MCF 10A (cell line): ENCODE measurements at places on chromosomes 5 and 9. TPM values are rescaled to one million over a fixed set of nuclear protein-coding genes. Genes with fewer than 3 reads are reported as not detected.

The ANGPTL2 gene
- not detected in 2 replicates for total RNA-seq

The TPM2 gene
- total RNA-seq, result 161 and 207 TPM in 2 replicates

The PTTG1 gene
- total RNA-seq, result 87.0 and 119 TPM in 2 replicates

The GDNF gene
- total RNA-seq, result not detected in 2 replicates

The HAND1 gene
- total RNA-seq, result not detected in 2 replicates

DNA sequence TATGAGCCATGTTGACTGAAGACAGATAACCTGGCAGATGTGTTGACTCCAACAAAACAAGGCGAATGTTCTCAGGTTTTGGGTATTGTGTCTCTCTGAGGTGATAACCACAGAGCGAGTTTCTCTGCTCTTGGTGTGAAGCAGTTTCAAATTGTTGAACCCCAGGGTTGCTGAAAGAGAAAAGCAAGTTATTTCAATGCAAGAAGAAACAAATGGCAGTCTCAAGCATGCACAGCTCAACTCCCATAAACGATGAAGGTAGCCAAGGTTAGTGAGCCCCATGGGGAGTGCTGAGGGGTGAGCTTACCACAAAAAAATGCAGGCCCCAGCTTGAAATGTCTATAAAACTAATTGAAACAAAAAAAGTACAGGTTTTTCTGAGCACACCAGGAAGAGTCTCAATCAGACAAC, 220.8 kb upstream of the DAPK1 start:
- no peaks in the 10 kb centered on the region for H3K27me3 ChIP-seq
- no peak overlapping the region for H3K4me3 ChIP-seq
- peak overlapping the region; percentile 74 for H3K27ac ChIP-seq
- peaks cover 10% of the 10 kb centered on the region for H3K4me1 ChIP-seq
- no peak for DNase-seq
- H3K36me3 ChIP-seq, result no peaks in the 10 kb centered on the region

GRCh38 chr5:58022055-58022454, 437.8 kb downstream of the PLK2 start:
- DNase-seq, result peak; percentile 11
- peak overlapping the region; percentile 33 for H3K27ac ChIP-seq
- no peaks in the 10 kb centered on the region for H3K27me3 ChIP-seq
- no peak overlapping the region for H3K4me3 ChIP-seq
- no peaks in the 10 kb centered on the region for H3K36me3 ChIP-seq

GRCh38 chr5:169272731-169273427, 28.1 kb downstream of the SLIT3 start:
- H3K27me3 ChIP-seq, result no peaks in the 10 kb centered on the region
- no peak overlapping the region for H3K4me3 ChIP-seq
- DNase-seq, result no peak
- H3K36me3 ChIP-seq, result no peaks in the 10 kb centered on the region
- H3K27ac ChIP-seq, result no peak overlapping the region

DNA sequence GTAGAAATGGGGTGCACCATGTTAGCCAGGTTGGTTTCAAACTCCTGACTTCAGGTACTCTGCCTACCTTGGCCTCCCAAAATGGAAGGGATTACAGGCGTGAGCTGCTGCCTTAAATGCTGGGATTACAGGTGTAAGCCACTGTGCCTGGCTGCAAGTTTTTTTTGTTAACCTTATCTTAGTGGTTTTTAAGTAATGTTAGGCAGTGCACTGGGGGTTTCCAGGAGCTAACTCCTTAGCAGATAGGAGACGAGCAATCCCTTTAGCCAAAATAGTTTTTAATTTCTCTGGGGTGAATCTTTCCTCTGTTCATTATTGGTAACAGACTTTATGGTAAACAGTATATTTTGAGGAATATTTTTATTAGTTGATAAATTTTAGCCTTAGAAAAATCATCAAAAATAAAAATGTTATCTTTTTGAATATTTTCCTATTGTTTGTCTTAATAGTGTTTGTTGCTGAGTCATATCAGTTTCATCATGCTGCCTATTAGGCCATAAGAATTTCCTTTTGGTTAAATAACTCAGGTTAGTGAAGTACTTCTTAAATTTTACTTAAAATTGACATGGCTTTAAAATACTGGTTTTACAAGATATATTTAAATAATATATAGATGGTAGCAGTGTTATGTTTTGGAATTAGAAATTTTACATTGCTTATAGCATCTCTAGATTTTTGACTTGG, 37.9 kb downstream of the LMNB1 start:
- H3K27ac ChIP-seq, result peak overlapping the region; percentile 61
- no peak overlapping the region for H3K4me3 ChIP-seq
- peaks cover 42% of the 10 kb centered on the region for H3K36me3 ChIP-seq
- no peaks in the 10 kb centered on the region for H3K27me3 ChIP-seq

GRCh38 chr9:86732514-86733171, 214.7 kb downstream of the GAS1 start:
- no peaks in the 10 kb centered on the region for H3K27me3 ChIP-seq
- peaks cover 45% of the 10 kb centered on the region for H3K4me1 ChIP-seq
- peak overlapping the region; percentile 43 for H3K27ac ChIP-seq
- H3K4me3 ChIP-seq, result no peak overlapping the region
- no peaks in the 10 kb centered on the region for H3K36me3 ChIP-seq
- peak; percentile 95 for DNase-seq

DNA sequence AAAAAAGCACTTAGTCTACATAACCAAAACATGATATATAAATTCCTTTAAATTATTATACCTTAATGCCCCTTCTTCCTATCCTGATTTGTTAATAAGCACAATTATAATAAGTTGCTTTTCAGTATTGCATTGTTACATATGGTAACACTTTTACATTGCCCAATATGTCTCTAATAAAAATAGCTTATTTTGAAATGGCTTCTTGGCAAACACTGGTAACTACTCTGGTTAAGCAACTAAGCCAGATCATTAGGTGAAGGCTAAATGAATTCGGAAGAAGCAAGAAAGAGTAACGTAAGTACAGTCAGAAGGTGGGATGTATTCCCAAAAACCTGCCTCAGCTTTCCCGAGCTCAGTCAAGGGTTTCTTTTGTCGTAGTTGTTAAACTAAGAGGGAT, 85.3 kb downstream of the TTC39B start:
- H3K27ac ChIP-seq, result no peak overlapping the region
- H3K4me1 ChIP-seq, result no peaks in the 10 kb centered on the region
- H3K36me3 ChIP-seq, result peaks cover 17% of the 10 kb centered on the region
- no peak for DNase-seq

- H3K4me3 ChIP-seq, result peak overlapping the region; percentile 38
- H3K27ac ChIP-seq, result peak overlapping the region; percentile 74
- peaks cover 45% of the 10 kb centered on the region for H3K4me1 ChIP-seq
- DNase-seq, result peak; percentile 96
Measured at GRCh38 chr5:16894236-16895057, 41.6 kb downstream of the MYO10 start.

DNA sequence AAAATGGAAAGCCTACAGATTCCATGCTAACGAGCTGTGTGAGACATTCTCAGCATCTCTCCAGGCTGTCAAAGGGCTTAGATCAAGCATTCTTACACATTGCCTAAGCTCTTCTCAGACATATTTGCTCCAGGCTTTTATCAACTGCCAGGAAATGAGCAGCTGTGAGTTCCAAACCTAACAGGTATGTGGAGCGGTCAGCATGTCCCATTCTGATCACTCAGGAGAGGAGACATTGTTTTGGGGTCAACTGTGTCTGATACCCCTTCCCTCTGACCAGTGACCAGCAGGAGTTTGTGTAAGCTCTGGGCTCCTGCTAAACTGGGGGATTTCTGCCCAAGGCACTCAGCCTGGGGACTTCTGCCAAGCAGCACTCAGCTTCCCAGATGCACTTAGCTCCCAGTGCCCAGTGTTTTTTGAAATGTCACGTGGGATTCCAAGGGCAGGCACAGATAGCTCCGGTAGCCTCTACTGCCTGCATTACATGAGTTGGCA, 229.1 kb downstream of the SEC61B start:
- no peak overlapping the region for H3K4me3 ChIP-seq
- no peaks in the 10 kb centered on the region for H3K4me1 ChIP-seq
- no peak for DNase-seq
- H3K36me3 ChIP-seq, result no peaks in the 10 kb centered on the region
- H3K27me3 ChIP-seq, result peaks cover 11% of the 10 kb centered on the region

GRCh38 chr9:99437145-99437544, 215.1 kb downstream of the SEC61B start:
- DNase-seq, result no peak
- no peaks in the 10 kb centered on the region for H3K36me3 ChIP-seq
- no peaks in the 10 kb centered on the region for H3K27me3 ChIP-seq
- no peak overlapping the region for H3K4me3 ChIP-seq
- peaks cover 20% of the 10 kb centered on the region for H3K4me1 ChIP-seq

DNA sequence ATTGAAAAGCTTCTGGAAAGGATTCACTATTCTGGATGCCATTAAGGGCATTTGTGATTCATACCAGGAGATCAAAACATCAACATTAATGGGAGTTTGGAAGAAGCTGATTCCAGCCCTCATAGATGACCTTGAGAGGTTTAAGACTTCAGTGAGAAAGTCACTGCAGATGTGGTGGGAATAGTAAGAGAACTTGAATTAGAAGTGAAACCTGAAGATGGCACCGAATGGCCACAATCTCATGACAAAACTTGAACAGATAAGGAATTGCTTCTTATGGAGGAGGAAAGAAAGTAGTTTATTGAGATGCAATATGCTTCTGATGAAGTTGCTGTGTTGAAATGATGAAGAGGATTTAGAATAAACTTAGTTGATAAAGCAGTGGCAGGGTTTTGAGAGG, 254.6 kb upstream of the SLC24A2 start:
- H3K36me3 ChIP-seq, result no peaks in the 10 kb centered on the region
- no peaks in the 10 kb centered on the region for H3K27me3 ChIP-seq
- peaks cover 5% of the 10 kb centered on the region for H3K4me1 ChIP-seq
- DNase-seq, result no peak
- no peak overlapping the region for H3K4me3 ChIP-seq

GRCh38 chr5:65073250-65073661, 304.5 kb downstream of the CWC27 start:
- no peak for DNase-seq
- no peaks in the 10 kb centered on the region for H3K27me3 ChIP-seq
- H3K36me3 ChIP-seq, result no peaks in the 10 kb centered on the region
- no peaks in the 10 kb centered on the region for H3K4me1 ChIP-seq
- H3K27ac ChIP-seq, result no peak overlapping the region

DNA sequence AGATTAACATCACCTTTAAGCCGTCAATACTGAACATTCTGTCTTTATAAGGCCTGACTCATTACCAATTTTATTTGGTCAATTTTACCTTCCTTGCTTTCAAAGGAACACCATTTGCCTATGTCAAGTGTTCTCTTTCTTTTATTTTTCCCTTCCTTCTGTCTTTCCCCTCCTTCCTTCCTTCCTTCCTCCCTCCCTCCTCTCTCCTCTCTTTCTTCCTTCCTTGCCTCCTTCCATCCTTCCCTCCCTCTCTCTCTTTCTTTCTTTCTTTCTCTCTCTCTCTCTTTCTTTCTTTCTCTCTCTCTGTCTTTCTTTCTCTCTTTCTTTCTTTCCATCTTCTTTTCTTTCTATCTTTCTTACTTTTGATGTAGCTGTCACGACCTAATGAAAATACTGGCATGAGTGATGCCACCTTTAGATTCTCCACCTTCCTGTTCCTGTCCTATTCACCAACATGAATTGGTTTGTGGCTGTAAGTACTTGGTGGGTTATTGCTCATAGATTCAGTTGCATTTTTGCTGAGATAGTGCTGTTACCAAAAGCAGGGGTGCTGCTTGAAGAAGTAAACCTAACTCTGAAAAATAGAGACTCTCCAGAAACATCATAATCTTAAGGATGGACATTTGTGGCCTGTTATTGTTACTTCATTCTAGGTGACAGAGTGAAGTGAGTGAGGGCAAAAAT, 33.8 kb downstream of the DOCK8 start:
- H3K36me3 ChIP-seq, result peaks cover 6% of the 10 kb centered on the region
- H3K27me3 ChIP-seq, result no peaks in the 10 kb centered on the region
- no peaks in the 10 kb centered on the region for H3K4me1 ChIP-seq
- H3K27ac ChIP-seq, result no peak overlapping the region
- no peak overlapping the region for H3K4me3 ChIP-seq
- no peak for DNase-seq

- no peak overlapping the region for H3K4me3 ChIP-seq
- no peak overlapping the region for H3K27ac ChIP-seq
- no peak for DNase-seq
Measured at GRCh38 chr9:136311051-136312008, 7.4 kb upstream of the CCDC187 start.

DNA sequence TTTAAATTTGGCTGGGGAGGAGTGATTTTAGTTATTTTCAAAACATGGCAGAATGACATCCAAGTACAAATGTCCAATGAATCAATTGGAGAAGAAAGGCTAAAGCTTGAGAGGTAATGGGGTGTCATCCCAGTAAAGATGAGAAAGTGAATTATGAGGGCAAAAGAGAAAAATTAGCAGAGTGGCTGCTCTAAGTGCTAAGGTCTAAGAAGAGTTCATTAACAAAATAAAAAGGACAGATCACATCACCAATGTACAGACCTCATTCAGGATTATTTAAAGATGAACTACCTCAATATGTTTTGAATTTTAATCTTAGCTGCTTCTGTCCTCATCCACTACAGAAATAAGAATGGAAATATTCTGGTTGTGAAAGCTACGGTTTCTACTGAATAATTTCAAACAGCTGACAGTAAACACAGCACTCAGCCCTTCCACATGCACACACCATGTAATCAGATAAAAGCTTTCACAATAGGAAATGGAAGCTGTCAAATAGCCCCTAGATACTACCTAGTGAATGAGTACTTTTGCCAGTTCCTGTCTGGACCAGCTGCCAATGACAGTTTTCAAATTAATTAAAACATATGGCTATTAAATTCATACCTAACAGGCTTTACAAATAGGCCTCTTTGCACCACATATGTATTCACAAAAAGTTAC, 171.5 kb downstream of the SSBP2 start:
- DNase-seq, result peak; percentile 1
- H3K27me3 ChIP-seq, result no peaks in the 10 kb centered on the region

GRCh38 chr5:151083081-151083676, 2.3 kb upstream of the TNIP1 start:
- peaks cover 24% of the 10 kb centered on the region for H3K36me3 ChIP-seq
- DNase-seq, result peak; percentile 95
- H3K4me3 ChIP-seq, result peak overlapping the region; percentile 74
- H3K4me1 ChIP-seq, result peaks cover 66% of the 10 kb centered on the region
- peak overlapping the region; percentile 59 for H3K27ac ChIP-seq
- no peaks in the 10 kb centered on the region for H3K27me3 ChIP-seq

GRCh38 chr9:130137641-130138081, 34.5 kb upstream of the NCS1 start:
- H3K36me3 ChIP-seq, result no peaks in the 10 kb centered on the region
- DNase-seq, result no peak
- peaks cover 24% of the 10 kb centered on the region for H3K4me1 ChIP-seq
- H3K4me3 ChIP-seq, result no peak overlapping the region

- DNase-seq, result no peak
- H3K27ac ChIP-seq, result no peak overlapping the region
- no peaks in the 10 kb centered on the region for H3K36me3 ChIP-seq
- no peaks in the 10 kb centered on the region for H3K4me1 ChIP-seq
Measured at GRCh38 chr9:82147798-82148425, 159.3 kb downstream of the SPATA31D1 start.
